ENCODE measurements at places on chromosomes 1 and 21. TPM values are rescaled to one million over a fixed set of nuclear protein-coding genes. Genes with fewer than 3 reads are reported as not detected.
A peak's percentile ranks its signal among the peaks of the same experiment; 100 is the strongest.

GRCh38 chr1:245007852-245008251, 143.5 kb upstream of the HNRNPU start:
- DNase-seq = no peak

DNA sequence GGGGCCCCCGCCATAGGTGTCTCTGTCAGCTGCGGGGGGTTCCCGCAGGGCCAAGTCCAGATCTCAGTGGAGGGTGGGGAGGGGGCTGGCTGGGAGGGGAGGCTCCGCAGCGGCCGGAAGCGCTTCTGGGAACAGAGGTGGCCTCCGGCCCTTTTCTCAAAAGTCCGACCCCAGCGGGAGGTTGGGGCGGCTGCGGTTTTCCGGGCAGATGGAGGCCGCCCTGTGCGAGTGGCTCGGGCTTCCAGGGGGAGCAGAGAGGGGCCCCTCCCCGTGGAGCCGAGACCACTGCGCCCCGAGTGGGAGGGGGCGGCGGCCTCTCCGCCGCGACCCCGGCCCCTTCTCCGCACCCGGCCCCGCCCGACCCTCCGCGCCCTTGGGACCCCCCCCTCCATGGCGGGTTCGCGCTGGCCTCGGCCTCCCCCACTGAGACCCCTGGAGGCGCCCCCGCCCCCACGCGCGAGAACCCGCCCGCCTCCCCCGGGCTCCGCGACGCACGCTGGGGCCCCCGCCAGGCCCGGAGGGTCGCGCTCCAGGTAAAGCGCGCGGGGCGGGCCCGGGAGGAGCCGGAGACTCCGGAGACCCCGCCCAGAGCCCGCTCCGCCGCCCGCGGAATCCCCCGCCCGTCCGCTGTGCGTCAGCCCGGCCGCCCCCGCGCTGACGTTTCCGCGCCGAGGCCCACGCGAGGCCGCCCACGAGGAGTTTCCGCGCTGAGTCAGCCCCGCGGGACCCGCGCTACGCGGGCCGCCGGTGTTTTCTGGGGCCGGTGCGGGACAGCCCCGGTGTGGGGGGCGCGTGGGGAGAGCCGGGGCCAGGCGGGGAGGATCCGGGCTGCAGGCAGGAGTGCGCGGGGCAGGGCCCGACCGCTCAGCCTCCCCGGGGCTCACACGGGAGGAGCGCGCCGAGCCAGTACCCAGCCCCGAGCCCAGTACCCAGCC, 5.2 kb downstream of the TNFRSF18 start:
- DNase-seq = no peak

DNA sequence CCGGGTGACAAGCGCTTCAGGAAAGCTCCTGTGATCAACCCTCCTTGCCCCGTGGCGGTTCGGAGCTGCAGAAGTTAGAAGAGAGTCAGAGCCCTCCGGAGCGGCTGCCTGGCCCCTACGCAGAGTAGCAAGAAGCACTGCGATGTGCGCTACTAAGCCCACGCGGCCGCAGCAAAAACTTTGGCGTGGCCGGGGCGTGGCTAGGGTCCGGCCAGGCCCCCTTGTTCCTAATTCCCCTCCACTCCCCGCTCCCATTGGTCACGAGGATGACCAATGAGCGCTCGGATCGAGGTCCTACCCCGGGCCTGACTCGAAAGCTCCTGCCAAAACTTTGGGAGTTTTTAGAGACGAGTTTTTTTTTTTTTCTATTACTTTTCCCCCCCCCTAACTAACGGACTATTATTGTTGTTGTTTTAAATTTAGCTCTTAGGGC, at the start of gene HLX:
TSS of gene HLX (plus strand) at position 368 of the 433 bp plus-strand sequence. CDS start 415 bp downstream, outside the sequence.
- no peak for DNase-seq

DNA sequence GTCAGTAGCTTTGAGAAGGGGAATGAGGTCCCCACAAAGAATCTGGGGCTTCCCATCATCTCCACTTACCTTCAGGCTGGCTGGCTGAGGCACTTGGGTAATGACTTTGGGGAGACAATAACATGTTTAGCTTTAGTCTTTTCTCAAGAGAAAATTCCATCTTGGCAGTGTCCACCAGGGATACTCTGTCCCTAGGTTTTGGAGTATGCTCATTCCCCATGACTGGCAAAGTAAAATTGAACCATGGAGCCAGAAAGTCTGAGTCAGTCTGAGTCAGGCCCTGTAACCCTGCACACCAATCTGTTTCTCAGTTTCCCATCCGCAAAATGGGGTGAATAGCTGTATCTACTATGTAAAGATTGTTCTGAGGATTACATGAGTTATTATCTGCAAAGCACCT, 28.2 kb downstream of the RUNX1 start:
- no peak for DNase-seq

GRCh38 chr1:38812981-38813380, 46.6 kb downstream of the RRAGC start:
- no peak for DNase-seq

DNA sequence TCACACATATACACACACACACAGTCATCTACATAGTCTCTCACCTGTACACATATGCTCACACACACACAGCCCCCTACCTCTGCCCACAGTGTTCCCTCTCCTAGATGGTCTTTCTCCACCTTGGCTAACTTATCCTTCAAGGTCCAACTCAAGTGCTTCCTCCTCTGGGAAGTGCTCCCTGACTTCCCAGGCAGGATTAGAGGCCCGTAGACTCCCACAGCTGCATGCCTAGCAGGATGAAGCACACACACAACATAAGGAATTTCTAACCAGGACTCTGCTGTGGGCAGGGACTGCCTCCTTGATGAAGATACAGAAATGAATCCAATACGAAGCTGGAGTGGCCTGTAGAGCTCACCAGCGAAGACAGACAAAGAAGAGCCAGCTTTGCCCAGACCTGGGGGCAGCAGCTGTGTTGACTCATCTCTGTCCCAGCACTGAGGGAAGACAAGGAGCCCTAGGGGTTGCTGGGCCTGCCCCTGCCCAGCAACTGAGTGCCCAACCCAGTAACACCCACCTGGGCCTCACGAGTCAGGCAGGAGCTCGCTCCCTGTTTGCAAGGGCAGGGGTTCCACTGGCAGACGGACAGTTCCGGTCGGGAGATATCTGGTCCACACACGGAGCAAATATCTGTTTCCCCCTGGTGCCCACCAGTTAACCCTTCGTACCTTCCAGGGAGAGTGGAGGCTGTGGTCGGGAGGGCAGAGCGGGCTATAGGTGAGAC, 100.8 kb downstream of the DMRTB1 start:
- DNase-seq = no peak

DNA sequence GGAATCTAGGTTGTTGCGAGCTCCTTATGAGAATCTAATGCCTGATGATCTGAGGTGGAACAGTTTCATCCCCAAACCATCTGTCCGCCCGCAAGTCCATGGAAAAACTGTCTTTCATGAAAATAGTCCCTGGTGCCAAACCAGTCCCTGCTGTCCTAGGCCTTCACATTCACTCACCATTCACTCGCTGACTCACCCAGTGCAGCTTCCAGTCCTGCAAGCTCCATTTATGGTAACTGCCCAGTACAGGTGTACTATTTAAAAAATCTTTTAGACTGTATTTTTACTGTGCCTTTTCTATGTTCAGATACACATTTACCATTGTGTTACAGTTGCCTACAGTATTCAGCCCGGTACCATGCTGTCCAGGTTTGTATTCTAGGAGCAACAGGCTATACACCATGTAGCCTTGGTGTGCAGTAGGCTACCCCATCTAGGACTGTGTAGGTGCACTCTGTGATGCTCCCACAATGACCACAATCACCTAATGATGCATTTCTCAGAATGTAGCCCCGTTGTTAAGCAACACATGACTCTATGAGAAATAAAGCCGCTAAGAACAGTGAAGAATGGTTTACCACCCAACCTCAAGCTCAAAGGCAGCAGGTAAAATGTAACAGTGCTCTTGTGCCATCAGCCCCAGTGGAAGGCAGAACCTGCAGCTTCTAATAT, 2.4 kb downstream of the ECHDC2 start:
- DNase-seq = no peak

DNA sequence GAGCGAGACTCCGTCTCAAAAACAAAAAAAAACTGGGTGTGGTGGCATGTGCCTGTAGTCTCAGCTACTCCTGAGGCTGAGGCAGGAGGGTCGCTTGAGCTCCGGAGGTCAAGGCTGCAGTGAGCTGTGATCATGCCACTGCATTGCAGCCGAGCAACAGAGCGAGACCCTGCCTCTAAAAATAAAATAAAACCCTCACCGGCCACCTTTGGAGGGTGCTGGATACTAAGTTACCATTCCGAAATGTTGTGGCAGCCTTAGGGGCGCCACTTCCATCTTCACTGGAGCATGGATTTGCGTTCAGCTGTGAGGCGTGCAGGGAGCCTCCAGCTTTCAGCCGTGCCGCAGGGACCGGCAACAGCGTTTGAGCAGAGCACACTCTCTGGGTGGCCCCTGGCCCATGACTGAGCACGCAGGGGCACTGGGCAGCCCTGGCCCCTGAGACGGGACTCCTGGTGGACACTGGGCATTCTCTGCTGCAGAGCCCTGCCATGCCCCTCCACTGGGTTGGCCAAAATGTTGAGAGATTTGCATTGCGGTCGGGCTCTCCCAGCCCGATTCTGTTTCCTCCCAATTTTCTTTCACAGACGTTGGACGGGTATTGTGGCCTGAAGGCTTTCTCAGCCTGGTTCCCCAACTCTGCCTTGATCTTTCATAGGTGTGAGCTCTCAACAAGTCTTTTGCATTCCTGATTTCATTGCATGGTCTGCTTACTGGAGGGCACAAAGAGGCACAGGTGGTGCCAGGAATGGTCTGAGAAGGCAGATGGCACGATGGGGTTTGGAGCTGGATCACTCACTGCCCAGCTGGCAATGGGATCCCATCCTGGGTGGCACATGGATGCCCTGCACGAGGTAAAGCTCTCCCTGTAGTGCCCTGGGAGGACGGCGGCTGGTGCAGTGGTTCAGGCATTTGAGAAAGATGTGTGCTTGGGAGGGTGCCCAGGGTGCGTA, 5.8 kb upstream of the CFAP74 start:
- DNase-seq = no peak

DNA sequence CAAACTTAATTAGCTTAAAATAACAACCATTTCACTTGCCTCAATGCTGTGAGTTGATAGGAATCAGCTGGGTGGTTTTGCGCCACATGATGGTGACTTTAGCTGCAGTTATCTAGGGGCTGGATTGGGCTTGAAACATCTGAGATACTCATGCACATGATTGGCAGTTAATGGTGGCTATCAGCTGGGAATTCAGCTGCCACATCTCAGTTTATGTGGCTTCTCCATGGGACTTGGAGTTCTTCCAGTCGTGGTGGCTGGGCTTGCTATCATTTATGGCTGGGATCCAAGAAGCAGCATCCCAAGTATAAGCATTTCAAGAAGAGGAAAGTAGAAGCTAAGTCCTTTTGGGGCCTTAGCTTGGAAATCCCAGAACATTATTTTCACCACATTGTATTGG, 36.4 kb downstream of the PDC start:
- DNase-seq = no peak

DNA sequence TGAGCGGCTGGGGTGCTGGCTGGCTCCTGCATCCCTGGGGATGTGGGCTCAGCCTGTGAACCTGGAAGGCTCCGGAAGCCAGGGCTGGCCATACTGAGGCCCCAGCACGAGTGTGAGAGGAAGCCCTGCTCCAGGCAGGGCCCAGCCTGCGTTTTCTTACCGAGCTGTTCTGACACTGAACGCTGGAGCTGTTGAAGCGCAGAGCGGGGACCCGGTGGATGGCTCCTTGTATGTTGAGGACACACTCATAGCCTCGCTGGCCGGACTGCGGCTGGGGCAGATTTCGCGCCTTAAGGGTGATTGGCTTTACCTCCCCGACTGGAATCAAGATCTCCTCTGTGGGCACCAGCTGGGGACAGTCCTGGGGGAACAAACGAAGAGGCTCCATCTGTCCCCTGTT, 160.0 kb downstream of the PLXNA2 start:
- DNase-seq = no peak

GRCh38 chr1:172143384-172144055, 277.0 kb upstream of the C1orf105 start:
- DNase-seq = no peak

DNA sequence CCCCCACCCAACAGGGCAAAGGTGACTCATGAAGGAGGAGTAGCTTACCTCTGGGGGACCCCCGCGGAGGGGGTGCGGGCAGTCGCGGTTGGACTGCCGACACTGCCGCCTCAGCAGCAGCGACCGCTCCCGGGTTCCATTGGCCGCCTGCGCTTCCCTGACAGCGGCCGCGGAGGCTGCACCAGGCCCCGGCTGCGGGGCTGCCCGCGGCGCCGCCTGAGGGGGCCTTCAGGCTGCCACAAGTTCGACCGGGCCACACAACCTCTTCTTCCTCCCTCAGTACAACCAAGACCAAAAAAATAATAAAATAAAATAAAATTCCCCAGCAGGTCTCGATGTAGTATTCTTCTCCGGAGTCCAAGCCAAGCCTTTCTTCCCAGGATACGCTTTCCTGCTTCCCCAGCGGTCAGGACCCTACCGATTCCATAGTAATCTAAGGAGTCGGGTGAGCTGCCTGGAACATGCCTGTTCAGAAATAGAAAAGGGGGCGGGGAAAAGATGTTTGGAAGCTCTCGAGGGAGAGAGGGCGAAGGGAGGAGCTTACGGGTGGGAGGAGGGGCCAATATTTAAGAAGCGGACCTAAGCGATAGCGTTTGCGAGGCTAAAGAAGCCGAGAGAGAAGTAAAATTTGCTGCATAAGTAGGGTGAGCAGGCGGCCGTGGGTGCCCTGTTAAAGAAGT, at the start of gene PI4KB:
TSS of gene PI4KB (minus strand) at position 194 of the 680 bp plus-strand sequence. CDS start 10,935 bp downstream, outside the sequence.
- peak; percentile 99 for DNase-seq

- DNase-seq = no peak
Measured at GRCh38 chr1:11860587-11860986, 1.8 kb upstream of the NPPB start.

DNA sequence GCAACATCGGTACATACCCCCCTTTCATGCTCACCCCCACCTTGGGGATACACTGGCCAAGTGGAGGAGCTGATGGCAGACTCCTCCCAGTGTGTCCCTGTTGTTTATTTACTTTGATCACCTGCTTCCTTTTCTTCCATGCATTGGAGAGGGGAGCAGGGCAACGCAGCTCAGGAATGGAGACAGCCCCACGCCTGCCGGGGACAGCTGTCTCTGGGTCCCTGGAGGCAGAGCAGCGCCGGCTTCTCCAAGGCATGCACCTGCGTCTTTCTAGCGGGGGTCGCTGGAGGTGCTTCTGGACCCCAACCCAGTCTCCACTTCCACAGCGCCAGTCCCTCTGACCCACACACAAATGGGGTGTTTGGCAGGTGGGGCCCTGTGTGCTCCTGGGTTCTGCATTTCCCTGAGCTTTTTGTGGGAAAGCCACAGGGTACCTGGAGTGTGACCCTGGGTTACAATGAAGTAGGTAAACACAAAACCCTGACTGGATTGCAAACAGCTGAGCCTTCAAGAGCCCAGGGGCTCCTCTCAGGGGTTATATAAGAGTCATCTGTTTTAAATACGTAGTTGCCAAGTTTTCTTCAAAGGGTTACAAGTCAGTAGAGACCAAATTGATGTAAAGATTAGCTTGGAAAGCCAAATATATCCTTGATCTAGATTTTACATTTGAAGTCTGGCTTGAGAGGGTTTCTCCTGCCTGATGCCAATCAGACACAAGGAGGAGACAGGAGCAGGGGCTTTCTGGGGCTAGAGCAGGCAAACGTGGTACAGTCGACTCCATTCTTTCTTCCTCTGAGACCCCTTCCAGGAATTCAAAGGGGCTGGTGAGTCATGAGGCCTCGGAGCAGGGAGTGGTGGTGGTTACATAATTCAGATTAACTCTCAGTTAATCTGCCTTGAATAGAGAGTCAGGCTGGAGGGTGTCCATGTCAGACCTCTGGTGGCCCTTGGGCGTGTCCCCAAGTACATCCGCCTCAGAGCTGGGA, 4.5 kb downstream of the AJAP1 start:
- no peak for DNase-seq

SHCBP1L gene
- 0.43 TPM for polyA plus RNA-seq

TMEM82 gene
- polyA plus RNA-seq = 5.2 TPM

REN gene
- 71.9 TPM for polyA plus RNA-seq

WLS gene
- 148 TPM for polyA plus RNA-seq

MYBPH gene
- 0.57 TPM for polyA plus RNA-seq

PDC gene
- 0.07 TPM for polyA plus RNA-seq

NGF gene
- 2.4 TPM for polyA plus RNA-seq

C1orf87 gene
- 0.17 TPM for polyA plus RNA-seq

LRRC38 gene
- polyA plus RNA-seq = not detected

NEXN gene
- polyA plus RNA-seq = 8.0 TPM

Measured in renal pelvis (tissue), 12 donors.